ENCODE measurements at places on chromosomes 3 and 15.

DNA sequence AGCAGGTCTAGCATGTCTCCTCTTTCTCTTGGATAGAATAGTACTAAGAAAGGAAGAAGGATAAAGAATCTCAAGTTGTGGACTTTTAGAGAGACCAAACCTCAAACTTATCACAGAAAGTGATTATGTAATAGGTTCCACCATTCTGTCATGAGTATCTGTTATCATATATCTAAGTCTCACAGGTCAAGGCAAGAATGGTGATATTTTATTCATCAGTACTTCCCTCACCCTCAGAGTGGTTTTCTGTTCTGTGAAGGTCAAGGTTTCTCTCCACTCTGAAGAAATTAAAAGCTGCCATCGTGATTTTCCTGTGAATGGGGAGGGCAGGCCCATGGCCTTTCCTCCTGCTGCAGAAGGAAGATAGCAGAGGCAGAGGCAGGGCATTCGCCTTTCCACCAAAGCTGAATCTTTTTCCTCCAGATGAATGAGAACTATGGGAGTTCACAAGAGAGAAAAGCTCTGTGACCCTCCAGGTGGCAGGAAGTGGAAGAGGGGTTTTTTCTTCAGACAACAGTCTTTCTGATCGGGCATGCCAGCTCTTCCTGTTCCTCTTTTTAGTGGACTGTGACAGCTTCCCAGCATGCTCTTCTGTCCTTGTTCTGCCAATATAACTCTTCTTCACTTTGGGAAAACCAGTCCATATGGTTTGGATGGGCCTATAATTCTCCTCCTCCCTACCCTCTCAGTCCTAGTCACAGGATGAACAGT, 37.1 kb upstream of the CCK start:
- H3K4me1 ChIP-seq, result no peaks in the 10 kb centered on the region
- H3K27ac ChIP-seq, result no peak overlapping the region
- H3K36me3 ChIP-seq, result no peaks in the 10 kb centered on the region
- H3K4me3 ChIP-seq, result no peak overlapping the region

DNA sequence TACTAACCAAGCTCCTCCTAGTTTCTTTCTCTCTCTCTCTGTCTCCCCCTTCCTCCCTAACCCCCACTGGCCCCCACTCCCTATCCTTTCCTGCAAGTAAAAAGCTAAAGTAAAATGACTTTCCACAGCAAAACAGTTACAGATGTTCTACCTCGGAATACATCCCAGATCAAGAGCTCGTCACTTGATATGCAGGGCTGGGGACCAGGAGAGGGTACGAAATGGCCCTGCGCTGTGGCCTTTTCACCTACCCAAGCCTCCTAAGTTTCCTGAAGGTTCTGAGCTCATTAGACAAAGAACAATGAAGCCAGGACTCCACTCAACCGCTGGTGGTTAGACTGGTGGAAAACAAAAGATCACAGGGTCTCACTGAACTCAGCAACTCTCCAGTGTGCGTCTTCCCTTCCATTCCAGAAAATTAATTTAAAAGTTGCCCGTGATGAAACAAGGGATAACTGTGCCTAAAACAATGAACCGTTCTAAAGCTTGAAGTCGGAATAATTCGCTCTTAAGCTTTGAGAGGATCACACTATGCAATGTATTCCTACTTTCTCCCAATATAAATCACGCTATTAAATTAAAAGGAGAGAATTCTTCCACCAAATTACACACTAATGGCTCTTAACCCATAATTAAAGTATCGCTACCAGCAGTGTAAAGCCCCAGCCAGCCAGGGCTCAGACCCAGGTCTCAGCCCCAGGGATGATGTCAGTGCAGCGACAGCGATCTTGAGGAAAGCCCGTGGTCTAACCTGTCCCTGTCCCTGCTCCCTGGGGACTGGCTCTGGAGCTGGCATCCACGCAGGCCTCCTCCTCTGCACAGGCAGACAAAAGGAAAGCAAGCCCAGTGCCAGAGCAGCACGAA, 5.0 kb downstream of the VGLL4 start:
- DNase-seq, result no peak
- H3K27me3 ChIP-seq, result no peaks in the 10 kb centered on the region
- no peaks in the 10 kb centered on the region for H3K36me3 ChIP-seq
- no peak overlapping the region for H3K4me3 ChIP-seq

- H3K4me1 ChIP-seq, result no peaks in the 10 kb centered on the region
- no peak overlapping the region for H3K4me3 ChIP-seq
- H3K27me3 ChIP-seq, result no peaks in the 10 kb centered on the region
- DNase-seq, result no peak
- no peaks in the 10 kb centered on the region for H3K36me3 ChIP-seq
Measured at GRCh38 chr3:55455915-55456314, 31.2 kb downstream of the WNT5A start.

DNA sequence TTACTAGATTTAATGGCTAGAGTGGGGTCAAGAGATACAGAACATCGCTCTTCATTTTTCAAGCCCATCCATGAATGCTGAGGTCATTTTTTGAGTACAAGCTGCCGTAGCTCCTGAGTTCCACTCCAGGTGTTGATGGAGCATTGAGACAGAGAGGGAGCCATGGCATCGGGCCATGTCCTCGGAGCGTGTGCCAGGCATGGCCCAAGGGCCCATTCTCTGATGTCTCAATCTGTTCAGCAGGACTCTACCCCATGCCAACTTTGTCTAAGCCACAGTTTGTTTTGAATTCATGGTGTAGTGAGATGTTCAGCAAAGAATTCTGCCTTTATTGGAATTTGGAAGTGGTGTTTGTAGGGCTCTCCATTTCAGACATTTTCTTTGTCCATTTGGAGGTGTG, 110.5 kb upstream of the ADAMTS9 start:
- no peak for DNase-seq
- no peaks in the 10 kb centered on the region for H3K27me3 ChIP-seq
- no peaks in the 10 kb centered on the region for H3K36me3 ChIP-seq
- no peak overlapping the region for H3K27ac ChIP-seq

DNA sequence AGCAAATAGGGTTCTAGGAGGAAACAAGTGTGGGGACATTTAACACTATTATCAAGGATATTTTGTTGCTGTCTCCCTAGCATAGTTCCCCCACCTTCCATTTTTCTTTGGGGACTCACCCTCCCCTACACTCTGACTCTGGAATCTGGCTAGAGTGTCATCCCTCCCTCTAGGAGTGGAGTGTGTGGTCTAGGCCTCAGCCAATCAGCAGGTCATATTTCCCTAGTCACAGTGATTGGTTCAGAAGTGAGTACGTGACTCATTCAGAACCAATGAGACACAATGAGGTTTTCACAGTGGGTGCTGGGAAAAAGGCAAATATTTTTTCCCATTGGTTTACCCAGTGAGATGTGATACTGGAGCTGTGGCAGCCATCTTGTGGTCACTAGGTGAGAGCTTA, 234.4 kb downstream of the SHQ1 start:
- no peaks in the 10 kb centered on the region for H3K27me3 ChIP-seq
- H3K4me3 ChIP-seq, result no peak overlapping the region
- H3K27ac ChIP-seq, result no peak overlapping the region
- no peak for DNase-seq

GRCh38 chr3:46710671-46711295, 6.9 kb downstream of the PRSS50 start:
- H3K4me3 ChIP-seq, result no peak overlapping the region
- H3K27me3 ChIP-seq, result no peaks in the 10 kb centered on the region
- H3K36me3 ChIP-seq, result no peaks in the 10 kb centered on the region
- H3K27ac ChIP-seq, result no peak overlapping the region
- DNase-seq, result no peak
- H3K4me1 ChIP-seq, result no peaks in the 10 kb centered on the region

GRCh38 chr3:156577736-156578135, 22.8 kb upstream of the SSR3 start:
- H3K27ac ChIP-seq, result no peak overlapping the region
- H3K36me3 ChIP-seq, result no peaks in the 10 kb centered on the region
- no peak for DNase-seq
- no peak overlapping the region for H3K4me3 ChIP-seq
- H3K27me3 ChIP-seq, result no peaks in the 10 kb centered on the region

- DNase-seq, result no peak
- no peaks in the 10 kb centered on the region for H3K36me3 ChIP-seq
- no peaks in the 10 kb centered on the region for H3K27me3 ChIP-seq
- H3K27ac ChIP-seq, result no peak overlapping the region
- H3K4me3 ChIP-seq, result no peak overlapping the region
Measured at GRCh38 chr3:196948442-196949284, 6.3 kb upstream of the NCBP2 start.

DNA sequence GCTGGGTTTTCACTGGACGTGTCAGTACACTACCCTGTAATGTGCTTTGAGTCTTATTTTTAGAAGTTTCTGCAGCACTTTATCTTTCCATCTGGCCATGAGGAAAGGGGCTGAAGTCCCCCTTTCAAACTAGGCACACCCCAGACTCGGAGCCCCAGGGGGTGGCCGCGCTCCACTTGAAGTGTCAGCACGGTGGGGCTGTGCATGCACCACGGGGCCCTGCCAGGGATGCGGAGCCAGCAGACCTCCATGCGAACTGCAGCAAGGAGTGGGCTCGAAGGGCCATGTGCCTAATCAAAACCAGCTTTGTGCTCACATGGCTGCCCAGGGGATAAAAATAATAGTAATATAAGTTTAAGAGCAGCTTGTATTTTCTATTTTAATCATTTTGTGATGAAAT, 100.9 kb upstream of the HACD2 start:
- H3K4me1 ChIP-seq, result no peaks in the 10 kb centered on the region
- H3K27me3 ChIP-seq, result no peaks in the 10 kb centered on the region
- DNase-seq, result no peak
- H3K36me3 ChIP-seq, result no peaks in the 10 kb centered on the region
- H3K4me3 ChIP-seq, result no peak overlapping the region
- H3K27ac ChIP-seq, result no peak overlapping the region

GRCh38 chr15:85745023-85745422, 49.7 kb downstream of the KLHL25 start:
- no peak overlapping the region for H3K4me3 ChIP-seq
- H3K27ac ChIP-seq, result no peak overlapping the region
- H3K36me3 ChIP-seq, result peaks cover 81% of the 10 kb centered on the region

- no peaks in the 10 kb centered on the region for H3K4me1 ChIP-seq
- H3K27me3 ChIP-seq, result no peaks in the 10 kb centered on the region
- no peak for DNase-seq
- no peaks in the 10 kb centered on the region for H3K36me3 ChIP-seq
- H3K4me3 ChIP-seq, result no peak overlapping the region
Measured at GRCh38 chr15:59484399-59484798, 46.4 kb downstream of the FAM81A start.

DNA sequence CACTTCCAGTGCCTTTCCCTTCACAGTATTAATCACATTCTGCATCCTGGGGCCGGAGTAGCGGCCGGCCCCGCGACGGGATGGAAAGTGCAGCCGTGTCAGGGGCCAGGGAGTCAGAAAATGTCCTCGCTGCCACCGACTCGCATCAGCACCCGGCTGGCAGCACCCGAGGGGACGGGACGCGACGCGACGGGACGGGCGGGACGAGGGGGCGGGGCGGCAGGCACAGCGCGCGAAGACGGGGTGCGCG, 353 bp downstream of the ATG3 start:
- DNase-seq, result no peak
- H3K27me3 ChIP-seq, result no peaks in the 10 kb centered on the region
- H3K36me3 ChIP-seq, result no peaks in the 10 kb centered on the region
- peak overlapping the region; percentile 92 for H3K4me3 ChIP-seq
- H3K4me1 ChIP-seq, result peaks cover 44% of the 10 kb centered on the region

DNA sequence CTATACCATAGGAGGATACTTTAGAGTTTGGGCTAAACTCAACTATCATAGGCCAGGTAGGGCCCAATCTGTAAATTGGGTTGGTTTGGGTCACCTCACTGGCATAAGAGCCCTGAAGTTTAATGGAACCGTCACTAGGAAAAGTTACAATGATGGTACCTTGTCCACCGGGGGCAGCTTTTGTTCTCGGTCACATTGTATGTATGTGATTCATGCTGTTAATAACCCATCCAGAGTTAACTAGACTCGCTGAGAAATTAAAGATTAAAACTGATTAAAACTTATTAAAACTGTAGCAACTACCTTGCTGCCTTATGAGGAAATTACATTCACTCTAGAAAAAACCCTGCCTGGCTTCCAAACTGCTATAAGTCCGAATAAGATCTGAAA, 145.0 kb upstream of the TMCO5A start:
- no peak overlapping the region for H3K27ac ChIP-seq
- no peaks in the 10 kb centered on the region for H3K36me3 ChIP-seq
- H3K4me1 ChIP-seq, result no peaks in the 10 kb centered on the region
- no peak for DNase-seq
- no peak overlapping the region for H3K4me3 ChIP-seq

DNA sequence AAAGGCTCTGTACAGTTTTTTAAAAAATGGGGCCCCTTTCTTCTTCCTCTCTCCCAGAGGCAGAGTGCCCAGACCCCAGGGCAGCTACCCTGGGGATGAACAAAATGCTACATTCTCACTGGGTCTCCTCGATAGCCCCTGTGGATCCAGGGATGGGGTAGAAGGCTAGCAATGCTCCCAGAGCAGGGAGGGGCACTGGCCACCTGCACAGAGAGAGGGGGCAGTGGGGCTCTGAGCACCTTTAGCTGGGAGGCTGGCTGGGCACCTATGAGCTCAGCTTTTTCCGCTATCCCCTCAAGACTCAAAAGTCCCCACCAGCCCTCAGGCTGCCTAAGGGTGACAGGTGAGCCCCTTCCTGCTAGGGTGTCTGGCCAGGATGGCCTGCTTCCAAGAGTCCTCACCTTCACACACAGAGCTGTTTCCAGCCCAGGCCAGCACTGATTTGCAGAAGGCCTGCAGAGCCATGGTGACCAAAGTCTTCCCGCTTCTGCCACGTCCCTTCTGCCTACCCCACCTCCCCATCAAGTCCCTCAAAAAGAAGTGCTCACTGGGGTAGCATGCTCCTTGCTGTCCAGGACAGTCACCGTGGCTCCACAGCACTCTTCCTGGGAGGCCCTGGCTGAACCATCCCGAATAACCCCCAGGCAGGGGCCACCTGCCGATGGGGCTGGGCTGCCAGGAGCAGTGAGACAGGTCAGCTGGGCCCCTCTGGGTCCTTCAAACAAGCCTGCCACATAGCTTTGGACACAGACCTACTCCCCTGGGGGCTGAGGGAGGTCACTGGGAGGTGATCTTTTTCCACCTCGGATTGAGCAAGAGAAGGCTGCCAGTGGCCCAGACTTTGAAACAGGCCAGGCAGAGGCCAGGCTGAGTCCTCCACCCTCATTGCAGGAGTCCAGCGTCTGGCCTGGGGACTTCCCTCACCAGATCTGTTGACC, 20.4 kb downstream of the BMF start:
- H3K4me1 ChIP-seq, result no peaks in the 10 kb centered on the region
- no peak for DNase-seq
- H3K4me3 ChIP-seq, result no peak overlapping the region
- no peak overlapping the region for H3K27ac ChIP-seq
- H3K36me3 ChIP-seq, result no peaks in the 10 kb centered on the region

- no peaks in the 10 kb centered on the region for H3K36me3 ChIP-seq
- no peak for DNase-seq
- H3K27me3 ChIP-seq, result no peaks in the 10 kb centered on the region
- H3K4me3 ChIP-seq, result no peak overlapping the region
- no peaks in the 10 kb centered on the region for H3K4me1 ChIP-seq
Measured at GRCh38 chr3:18337231-18337630, 87.9 kb downstream of the SATB1 start.

GRCh38 chr3:124419303-124419702, 310.9 kb upstream of the UMPS start:
- no peaks in the 10 kb centered on the region for H3K36me3 ChIP-seq
- H3K27ac ChIP-seq, result no peak overlapping the region
- no peaks in the 10 kb centered on the region for H3K4me1 ChIP-seq
- H3K4me3 ChIP-seq, result no peak overlapping the region
